Activated T-cell treated with anti-CD3 and anti-CD28 coated beads for 24 hours (primary cell): ENCODE measurements at places on chromosomes 4 and X.

- no peak for DNase-seq
Measured at GRCh38 chr4:105232374-105232773, 85.7 kb downstream of the TET2 start.

DNA sequence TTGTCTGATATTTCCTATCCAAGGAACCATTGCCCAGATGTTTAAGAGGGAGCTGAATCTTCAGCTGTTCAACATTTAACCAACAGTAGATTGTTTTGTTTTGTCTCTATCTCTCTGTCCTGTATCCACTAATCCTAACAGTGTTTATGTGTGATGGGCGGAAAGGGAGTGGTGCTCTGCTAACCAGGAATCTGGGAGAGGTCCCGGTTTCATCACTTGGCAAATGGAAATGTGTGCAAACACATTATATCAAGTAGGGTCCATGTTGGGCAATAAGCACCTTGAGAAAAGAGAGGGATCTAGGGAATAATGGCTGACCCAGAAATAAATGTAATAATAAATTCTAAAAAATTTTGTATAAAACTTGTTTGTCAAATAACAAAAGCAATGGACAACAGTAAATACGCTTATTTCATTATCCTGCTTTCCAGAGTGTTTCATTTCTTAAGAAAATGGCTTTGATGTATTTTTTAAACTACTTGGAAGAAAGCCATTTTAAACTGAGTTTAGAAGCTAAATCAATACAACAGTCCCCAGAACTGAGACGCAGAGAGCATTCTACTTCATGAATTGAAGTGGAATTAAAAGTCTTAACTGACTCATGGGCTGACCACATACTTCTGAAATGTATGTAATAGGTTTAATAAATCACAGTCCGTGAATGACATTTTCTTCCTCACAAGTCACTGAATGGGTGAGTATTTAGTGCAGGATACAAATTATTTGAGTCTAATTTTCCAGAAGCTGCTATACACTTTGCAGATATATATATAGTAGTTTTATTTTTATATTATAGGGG, 55.8 kb downstream of the EMCN start:
- DNase-seq: no peak

GRCh38 chr4:99156992-99157391, 12.9 kb upstream of the ADH4 start:
- DNase-seq: no peak

- no peak for DNase-seq
Measured at GRCh38 chr4:185730387-185730786, 81.6 kb downstream of the SORBS2 start.

- no peak for DNase-seq
Measured at GRCh38 chr4:3368841-3369760, 72.7 kb upstream of the HGFAC start.

DNA sequence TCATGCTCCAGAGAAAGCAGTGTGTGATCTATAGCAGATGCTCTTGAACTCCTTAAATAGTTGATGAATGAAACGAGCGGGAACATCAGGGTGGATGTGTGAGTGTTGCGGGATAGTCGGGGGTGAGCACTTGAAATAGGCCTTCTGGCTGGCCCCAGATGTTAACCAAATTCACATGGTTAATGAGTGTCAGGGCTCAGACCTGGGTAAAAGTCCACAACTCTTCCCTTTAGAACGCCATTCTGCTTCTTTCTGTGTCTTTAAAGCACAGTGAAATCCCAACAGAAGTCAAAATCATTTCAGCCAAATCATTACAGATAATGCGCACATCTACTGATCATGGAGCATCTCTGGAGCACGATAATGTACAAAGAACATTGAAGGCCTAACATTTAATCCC, 249.4 kb upstream of the BOD1L1 start:
- DNase-seq: no peak

GRCh38 chrX:154333837-154334271, 38.3 kb downstream of the TKTL1 start:
- no peak for DNase-seq

DNA sequence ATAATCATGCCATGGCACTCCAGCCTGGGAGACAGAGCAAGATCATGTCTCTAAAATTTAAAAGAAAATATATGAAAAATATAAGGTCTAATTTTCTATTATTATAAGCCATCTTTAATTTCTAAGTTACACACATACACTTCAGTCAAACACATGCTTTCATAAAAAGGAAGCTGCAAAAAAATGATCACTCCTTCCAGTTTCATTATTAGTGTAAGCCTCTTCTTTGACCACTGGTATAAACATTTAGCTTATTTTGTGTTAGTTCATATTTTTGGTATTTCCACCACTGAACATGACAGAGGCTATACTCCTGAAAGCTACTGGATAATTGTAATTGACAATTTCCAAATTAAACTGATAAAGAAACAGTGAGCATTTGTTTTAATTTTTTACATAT, 163.3 kb upstream of the USP38 start:
- DNase-seq: no peak

- DNase-seq: no peak
Measured at GRCh38 chr4:54945838-54946237, 179.6 kb downstream of the KDR start.

GRCh38 chrX:112085149-112085548, 2.6 kb upstream of the TRPC5 start:
- DNase-seq: no peak

DNA sequence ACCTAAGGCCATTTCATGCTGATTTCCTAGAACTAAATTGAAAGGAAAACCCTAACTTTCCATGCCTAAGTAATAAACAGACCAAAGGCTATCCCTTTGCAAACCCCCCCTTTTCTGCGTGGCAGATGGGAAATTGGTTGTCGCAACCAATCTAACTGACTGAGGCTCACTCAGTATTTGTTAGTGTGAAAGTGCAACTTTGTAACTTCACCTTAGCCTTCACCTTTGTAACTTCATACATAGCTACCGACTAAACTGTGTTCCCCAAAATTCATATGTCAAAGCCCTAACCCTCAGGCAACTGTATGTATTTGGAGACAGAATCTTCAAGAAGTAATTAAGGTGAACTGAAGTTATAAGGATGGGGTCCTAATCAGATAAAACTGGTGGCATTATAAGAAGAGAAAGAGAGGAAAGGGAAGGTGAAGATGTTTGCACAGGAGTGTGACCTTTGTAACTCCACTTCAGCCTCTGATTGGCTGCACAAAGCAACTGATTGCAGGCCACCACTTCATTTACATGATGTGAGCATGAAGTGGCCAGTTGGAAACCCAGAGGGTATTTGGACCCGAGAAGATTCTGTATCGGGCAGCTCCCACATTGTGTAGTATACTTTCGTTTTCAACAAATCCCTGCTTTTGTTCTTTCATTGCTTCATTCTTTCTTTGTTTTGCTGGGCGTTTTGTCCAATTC, 4.9 kb upstream of the TMEM33 start:
- DNase-seq: no peak

DNA sequence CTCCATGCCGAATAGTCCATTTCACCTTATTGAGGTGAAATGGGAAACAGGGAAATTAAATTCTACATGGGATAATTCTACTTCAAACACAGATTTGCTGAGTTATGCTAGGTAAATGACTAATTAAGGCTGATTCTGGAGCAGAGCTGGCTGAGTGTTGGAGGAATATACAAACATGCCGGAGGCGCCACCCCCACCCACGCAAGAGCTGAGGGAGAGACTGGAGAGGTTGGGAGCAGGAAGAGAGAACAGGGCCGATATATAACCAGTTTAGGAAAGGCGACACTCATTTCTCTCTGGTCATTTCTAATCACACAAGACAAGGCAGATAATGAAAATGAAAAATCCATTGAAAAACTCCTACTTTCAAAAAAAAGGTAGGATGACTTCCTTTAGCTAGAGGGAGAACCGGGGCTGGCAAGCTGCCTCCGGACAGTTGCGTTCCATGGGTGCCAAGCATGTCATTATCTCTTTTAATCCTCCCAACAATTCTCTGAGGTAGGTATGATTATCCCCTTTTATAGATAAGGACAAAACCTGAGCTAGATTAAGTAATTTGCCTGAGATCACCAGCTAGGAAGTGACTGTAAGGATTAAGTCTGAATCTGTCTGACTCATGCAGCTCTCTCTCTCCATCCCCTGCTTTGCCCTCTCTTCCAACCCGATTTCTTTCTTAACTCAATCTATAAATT, 27.6 kb upstream of the CFAP299 start:
- no peak for DNase-seq

DNA sequence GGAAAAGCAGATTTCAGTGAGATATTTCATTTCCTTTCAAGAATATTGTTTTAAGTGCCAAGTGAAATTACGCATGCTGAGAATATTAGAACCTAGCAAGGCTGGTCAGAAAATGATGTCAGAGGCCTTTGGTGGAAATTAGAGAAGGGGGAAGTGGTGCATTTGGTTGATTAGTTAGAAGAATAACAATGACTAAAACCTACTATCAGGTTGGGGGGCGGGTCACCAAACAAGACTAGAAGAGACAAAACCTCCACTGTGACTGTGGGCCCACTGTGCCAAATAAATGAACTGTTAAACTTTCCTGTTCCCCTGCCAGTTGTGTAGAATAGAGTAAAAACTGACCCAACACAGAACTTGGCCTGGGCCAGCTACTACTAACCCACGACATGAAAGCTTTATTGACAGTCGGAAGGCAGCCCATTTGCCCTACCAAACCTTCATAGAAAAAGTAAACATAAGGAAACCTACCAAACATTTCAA, 2.9 kb downstream of the RAPGEF2 start:
- DNase-seq: no peak

DNA sequence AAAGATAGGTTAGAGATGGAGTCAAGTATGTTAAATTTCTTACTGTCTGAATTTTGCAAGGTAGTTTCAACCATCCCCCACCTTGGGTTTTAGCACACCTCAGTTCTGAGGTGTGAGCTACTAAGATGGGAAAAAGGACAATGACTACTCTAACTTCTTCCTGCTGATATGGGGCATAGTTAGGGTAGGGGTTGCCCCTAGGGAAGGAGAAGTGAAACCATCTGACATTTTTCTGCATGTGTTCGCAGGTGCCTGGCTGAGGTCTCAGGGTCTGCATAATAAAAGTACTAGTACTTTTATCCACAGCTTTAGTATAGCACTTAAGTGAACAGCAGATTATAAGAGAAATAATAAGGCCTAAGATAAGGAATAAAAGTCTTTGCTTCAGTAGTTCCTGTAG, 129.5 kb upstream of the CYSLTR1 start:
- no peak for DNase-seq

GRCh38 chr4:67320645-67321044, 224.7 kb downstream of the CENPC start:
- DNase-seq: no peak

DNA sequence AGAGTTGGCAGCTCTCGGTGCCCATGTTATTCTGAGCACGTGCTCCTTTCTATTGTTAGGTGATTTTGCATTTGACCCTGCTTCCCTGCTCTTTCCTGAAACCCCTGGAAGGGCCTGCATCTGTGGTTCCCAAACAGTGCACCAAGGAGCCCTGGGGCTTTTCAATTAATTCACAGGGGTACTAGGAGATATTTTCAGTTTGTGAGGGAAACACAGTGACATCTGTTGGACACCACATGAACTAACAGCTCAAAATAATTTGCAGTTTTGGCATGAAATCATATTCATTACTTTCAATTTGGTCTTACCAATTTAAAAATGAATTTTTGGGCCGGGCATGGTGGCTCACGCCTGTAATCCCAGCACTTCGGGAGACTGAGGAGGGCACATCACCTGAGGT, 156.6 kb downstream of the GATB start:
- DNase-seq: no peak

DNA sequence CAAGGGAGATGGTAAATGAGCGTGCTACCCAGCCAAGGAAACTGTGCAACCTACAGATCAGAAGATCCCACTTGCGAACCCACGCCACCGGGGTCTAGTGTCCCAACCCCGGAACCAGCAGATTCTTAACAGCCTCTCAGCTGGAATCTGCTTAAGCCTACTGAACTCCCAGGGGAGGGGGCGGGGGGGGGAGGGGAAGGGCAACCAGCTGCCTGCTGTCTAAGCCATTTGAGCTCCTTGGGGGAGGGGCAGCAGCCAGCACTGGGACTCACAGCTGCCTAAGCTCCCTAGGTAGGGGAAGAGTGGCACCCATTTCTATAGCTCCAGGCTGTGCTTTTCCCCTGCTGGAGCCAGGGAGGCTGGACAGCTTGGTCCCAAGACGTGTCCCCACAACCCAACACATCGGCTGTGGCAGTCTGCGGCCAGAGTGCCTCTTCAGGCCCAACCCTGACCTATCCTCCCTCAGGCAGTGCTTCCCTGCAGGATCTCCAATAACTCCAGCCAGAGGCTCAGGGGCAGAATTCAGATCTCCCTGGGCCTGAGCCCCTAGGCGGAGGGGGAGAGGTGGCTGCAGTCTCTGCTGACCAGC, 289.2 kb downstream of the LDB2 start:
- no peak for DNase-seq
